Omental fat pad (tissue), 4 donors: ENCODE measurements at places on chromosomes 16 and 17. TPM values are rescaled to one million over a fixed set of nuclear protein-coding genes. Genes with fewer than 3 reads are reported as not detected.

GRCh38 chr17:38327936-38328335, 15.8 kb downstream of the GPR179 start:
- DNase-seq, result no peak

SOST gene
- not detected for total RNA-seq

GRCh38 chr17:38724337-38724988, 5.7 kb upstream of the CISD3 start:
- no peak for DNase-seq

GPRC5C gene
- 11.5 TPM for total RNA-seq

GRCh38 chr17:29579866-29580771, 9.3 kb downstream of the GIT1 start:
- peak; percentile 87 for DNase-seq

DNA sequence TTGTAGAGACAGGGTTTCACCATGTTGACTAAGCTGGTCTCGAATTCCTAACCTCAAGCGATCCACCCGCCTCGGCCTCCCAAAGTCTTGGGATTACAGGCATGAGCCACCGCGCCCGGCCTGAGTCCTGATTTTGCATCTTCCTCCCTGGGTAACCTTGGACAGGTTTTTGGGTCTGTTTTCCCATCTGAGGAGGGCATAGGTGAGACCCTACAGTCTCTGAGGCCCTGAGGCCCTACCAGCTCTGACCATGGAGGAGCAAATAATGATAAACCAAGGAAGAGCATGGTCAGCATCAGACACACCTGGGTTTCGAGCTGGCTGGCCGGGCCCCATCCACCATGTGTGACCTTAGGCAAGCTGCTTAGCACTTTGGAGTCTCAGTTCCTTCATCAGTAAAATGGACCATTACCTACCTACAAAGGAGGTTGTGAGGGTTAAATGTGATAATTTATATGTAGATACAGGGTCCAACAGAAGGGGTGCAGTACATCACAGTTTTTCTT, 1.2 kb upstream of the NCBP3 start:
- DNase-seq, result no peak

DNA sequence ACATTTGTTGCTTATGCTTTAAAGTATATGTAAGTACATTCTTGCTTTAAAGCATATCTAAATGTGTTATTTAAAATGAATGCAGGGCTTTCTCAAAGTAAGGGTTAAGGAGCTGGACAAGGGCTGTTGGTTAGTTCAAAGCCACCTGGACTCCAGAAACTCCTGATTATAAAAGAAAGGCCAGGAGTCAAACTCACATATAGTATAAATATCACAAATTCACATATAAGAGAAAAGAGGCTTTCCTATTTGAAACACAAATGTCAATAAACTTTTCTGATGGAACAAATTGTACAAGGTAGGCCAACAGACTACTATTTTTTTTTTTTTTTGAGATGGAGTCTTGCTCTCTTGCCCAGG, 84.5 kb upstream of the CORO6 start:
- no peak for DNase-seq

SCGB1C2 gene
- total RNA-seq, result not detected

DNA sequence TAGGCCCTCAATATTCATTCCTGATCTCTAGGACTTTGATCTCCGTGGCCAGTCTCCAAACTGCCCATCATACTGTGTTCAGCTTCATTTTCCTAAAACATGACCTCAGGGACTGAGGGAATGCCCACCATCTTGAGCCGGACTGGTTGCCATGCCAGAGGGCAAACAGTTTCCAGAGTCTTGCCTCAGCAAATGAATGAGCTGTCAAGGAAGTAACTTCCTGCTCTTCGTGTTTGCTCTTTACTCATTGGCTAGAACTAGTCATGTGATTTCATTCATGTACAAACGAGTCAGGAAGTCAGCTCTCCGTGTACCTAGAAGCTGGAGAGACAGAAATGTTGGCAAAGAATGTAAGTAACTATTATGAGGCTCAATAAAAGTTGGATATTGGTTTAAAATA, 50.2 kb downstream of the ANKFN1 start:
- no peak for DNase-seq

- no peak for DNase-seq
Observed at GRCh38 chr16:13951611-13952010, 31.7 kb downstream of the ERCC4 start.

GRCh38 chr16:15652293-15653001, 2.4 kb downstream of the NDE1 start:
- no peak for DNase-seq

C17orf67 gene
- total RNA-seq, result 0.44 TPM

WWP2 gene
- total RNA-seq, result 43.0 TPM

CCL16 gene
- 0.69 TPM for total RNA-seq

KRT40 gene
- not detected for total RNA-seq
